NCI-H446 treated with DMSO at 0.1 percent for 48 hours (cell line): ENCODE measurements at places on chromosomes 2 and 18.

GRCh38 chr2:111940333-111941196 lies 42.2 kb downstream of the MERTK start:
- DNase-seq, result no peak

- no peak for DNase-seq
These were observed 37.0 kb downstream of the SP100 start for GRCh38 chr2:230453006-230453405.

DNA sequence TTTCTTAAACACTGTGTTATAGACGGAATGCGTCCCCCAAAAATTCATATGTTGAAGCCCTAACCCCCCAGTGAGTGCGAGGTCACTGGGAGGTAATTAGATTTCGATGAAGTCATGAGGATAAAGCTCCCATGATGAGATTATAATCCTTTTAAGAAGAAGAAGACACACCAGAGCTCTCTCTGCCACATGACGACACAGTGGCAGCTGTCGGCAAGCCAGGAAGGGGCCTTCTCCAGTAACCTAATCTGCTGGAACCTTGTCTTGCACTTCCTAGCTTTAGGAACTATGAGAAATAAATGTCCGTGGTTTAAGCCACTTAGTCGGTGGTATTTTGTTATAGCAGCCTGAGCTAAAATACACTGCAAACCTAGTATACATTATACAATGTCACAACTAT lies 12.3 kb downstream of the TMEM237 start:
- no peak for DNase-seq

- DNase-seq, result no peak
These were observed 65.0 kb downstream of the UGGT1 start for GRCh38 chr2:128155970-128156369.

DNA sequence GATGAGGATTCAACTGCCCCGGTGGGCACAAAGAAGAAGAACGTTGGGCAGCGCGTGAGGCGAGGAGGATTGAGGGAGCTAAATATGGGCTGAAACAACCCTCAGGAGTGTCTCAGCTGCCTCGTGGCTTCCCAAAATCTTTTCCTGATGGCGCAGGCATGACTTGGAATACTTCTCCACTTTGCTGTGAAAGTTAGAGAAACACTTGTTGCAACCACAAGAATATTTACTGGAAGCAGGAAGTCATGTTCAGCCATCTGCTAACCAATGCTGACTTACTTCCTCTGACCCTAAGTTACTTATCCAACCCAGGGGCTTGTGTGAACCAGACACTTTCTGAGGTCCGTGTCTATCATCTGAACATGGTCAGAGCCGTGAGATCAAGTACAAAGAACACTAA lies 148.8 kb downstream of the ARL4C start:
- no peak for DNase-seq

DNA sequence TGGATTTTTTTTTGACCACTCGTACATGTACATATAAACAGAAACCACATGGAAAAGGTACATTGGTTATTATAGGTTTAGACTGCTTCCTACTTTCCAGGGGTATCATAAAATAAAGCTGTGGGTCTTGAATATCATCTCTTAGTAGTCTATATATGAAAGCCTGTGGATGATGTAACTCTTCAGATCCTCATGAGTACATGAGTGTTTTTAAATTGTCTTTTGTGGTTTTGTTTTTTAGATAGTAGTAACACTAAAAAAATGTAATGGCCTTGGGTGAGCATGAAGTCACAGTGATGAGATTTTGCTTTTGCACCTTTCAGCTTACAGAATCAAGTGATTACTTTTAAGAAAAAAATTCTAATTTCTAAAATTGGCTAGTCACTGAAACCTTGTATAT lies 80.2 kb downstream of the RAB3GAP1 start:
- no peak for DNase-seq

GRCh38 chr2:232887171-232887850 lies 17.2 kb downstream of the SNORC start:
- DNase-seq, result no peak

DNA sequence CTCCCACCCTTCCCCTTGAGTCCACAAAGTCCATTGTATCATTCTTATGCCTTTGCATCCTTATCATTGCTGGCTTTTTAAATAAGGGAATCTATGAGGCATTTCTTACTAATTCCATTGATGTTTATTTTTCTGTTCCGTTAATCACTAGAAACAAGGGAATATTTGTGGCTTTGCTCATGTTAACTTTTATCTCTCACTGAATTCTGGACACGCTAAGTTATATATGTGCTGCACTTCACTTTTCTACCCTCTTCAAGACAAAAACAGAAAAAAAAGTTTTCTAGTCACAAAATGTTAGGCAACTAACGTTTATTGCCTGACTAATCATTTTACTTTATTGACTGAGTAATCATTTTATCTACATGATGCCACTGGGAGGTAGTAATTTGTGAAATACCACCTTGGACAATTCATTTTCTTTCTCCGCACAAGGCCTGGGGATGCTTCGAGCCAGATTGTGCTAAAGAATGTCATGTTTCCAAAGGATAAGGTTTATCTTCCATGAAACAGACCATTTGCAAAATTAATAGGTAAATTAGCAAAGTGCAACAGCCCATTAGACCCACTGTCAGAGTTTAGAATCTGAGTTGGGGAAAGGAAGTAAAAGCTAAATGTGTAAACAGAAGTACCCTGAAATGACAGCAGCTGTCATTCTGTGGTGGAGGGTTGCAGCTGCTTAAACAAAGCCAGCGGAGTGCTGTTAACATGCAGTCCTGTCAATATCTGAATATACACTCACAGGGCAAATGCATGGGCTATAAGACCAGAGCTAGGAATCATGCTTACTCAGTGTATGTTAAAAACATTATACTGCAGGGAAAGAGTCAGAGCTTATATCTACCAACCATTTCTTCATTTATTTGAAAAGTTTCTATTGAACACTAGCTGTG lies 658.7 kb downstream of the CNTNAP5 start:
- no peak for DNase-seq

GRCh38 chr2:166388481-166389070 lies 12.8 kb upstream of the SCN9A start:
- DNase-seq, result no peak

GRCh38 chr18:23716966-23717365 lies 27.7 kb downstream of the LAMA3 start:
- no peak for DNase-seq

DNA sequence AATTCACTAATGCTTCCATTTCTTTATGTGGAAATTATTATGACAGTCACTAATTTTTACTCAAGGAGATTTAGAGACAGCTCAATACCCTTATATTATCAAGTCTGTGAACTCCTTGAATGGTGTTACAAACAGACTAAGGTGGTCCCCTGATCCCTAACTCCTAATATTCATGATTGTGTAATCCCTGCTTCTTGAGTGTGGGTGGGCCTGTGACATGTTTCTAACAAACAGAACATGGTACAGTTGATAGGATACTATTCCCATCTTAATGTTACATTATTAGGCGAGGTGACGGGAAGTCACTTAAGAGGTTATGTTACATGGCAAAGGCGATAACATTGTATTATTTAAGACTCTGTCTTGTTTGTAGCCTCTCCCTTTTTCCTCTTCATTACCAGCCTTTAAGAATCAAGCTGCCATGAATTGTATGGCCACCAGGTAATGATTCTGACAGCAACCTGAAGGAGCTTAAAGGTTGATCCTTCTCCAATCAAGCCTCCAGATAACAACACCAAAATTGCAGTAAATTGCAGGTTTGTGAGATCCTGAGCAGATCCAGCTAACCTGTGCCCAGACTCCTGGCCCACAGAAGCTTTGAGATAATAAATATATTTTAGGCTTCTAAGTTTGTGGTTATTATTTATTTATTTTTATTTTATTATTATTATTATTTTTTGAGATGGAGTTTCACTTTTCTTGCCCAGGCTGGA lies 32.1 kb downstream of the CYTIP start:
- DNase-seq, result no peak

DNA sequence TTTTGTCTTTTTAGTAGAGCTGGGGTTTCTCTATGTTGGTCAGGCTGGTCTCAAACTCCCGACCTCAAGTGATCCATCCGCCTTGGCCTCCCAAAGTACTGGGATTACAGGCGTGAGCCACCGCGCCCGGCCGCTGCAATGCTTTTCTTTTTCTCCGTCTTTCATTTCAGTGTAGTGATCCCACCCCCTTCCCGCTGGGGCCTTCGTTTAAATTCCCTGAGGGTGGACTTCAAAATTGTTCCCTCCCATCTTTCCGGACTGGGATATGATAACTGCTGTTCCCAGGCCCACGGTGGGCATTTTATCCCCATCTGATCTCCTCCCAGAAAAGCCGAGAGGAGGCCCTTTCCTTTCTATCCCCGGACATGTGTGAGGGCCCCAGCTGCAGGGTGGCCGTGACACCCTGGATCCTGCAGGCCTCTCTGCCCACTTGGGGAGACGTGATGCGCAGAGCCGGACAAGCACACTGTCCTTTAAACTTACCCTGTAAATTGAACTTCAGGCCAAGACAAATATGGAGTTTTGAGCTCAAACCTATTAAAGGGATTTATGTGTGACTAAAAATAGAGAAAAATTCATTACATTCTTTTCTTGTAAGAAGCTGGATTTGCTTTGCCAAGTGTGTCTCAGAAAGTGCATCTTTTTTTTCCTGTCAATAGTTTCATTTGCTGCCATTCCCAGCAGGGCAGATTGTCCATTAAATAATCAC lies 54.5 kb upstream of the AFF3 start:
- DNase-seq, result no peak

- no peak for DNase-seq
These were observed 76.2 kb upstream of the HDAC4 start for GRCh38 chr2:239476757-239477585.

GRCh38 chr2:100632759-100633158 lies 70.0 kb downstream of the PDCL3 start:
- no peak for DNase-seq

DNA sequence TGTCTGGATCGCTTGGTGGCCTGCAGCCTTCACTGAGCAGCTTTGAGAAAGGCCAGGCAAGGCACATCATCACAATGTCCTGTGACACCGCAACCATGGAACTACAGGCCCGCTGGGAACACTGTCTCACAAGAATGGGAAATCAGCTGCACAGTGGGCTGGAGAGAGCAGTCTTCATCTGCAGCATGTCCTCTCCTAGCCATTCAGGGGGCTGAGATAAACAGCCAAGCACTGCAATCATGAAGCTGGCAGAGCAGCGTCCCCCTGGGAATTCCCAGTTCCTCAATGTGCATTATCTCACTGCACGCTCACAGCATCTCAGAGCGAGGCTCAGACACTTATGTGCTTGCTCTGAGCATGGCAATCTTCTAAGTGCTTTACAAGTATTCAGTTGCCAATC lies 1.9 kb downstream of the CMPK2 start:
- no peak for DNase-seq

GRCh38 chr2:119490653-119491195 lies 33.6 kb downstream of the SCTR start:
- DNase-seq, result no peak

DNA sequence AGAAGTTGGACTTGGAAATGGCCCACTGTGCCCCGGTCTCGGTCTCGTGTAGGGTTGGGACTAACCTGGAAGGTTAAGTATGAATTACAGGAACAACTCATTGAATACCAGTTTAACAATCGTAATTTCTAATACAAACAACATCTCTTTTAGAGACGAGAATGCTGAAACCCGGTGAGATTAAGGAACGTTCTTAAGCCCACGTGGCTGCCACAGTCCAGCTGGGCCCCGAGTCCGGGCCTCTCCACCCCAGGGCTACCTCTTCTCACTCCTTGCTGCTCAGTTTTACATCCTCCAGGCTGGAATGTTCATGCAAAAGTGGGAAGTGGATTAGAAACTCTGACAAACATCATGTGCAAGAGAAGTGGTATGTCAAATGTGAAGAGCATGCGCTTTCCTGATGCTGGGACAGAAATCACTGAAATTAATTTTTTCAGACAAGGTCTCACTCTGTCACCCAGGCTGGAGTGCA lies 29.4 kb downstream of the NGEF start:
- no peak for DNase-seq

DNA sequence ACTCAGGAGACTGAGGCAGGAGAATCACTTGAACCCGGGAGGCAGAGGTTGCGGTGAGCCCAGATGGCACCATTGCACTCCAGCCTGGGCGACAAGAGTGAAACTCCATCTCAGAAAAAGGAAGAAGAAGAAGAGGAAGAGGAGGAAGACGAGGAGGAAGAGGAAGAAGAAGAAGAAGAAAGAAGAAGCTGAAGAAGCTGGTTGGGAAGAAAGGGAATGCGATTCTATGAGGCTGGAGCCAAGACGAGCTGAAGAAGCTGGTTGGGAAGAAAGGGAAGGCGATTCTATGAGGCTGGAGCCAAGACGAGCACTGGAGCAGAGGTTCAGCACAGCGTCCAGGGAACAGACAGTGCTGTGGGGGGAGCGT lies 30.3 kb upstream of the TAF1B start:
- DNase-seq, result no peak

DNA sequence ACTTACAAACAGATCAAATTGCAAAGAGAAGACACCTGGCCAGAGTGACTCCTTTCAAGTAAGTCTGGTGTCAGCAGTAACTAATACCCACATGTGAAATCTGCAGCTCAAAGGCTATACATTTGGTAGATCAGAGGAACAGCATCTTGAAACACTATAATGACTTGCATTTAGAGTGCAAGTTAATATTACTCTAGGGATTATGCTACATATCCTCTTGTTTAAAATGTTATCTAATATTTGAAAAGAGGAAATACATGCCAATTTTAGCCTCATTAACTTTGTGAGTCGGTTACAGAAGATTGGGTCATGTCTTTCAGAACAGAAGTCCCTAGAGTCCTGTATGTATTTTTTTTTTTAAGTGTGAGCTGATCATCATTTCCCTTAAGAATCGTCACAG lies 15.2 kb downstream of the LANCL1 start:
- DNase-seq, result no peak

GRCh38 chr18:48640566-48641270 lies 101.9 kb downstream of the CTIF start:
- no peak for DNase-seq

DNA sequence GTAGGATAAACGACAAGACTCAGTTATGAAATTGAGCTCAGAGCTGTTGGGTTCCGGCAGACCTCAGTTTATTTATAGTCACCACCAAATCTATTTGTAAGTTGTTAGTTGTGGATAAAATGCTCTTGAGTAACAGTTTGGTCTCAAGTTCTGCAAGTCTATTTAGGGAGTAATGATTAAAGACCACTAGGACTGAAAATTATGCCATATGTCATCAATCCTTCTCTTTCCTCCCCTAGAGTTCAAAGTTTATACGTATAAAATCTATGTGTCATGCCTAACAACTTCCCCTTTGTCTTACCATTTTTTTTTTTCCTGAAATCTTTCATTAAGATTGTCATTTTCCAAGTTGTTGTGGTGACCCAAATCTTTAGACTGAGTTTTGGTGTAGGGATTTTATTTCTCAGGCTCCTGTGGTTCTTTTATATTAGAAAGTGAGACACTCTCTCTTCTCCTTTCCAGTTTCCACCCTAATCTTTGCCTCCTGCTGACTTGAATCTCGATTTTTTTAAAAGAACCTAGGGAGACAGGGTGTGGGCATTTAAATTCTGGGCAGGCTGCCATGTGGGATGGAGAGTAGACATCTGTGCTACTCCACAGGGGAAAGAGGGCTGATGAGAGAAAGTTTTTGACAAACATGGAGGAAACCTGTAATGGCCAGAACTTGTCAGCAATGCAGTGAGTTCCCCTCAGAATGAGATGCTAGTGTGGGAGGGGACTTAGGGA lies 51.0 kb downstream of the LAMA3 start:
- DNase-seq, result peak; percentile 21
